GM04503 (cell line): ENCODE measurements at places on chromosomes 3 and 15.

GRCh38 chr3:15896500-15896899 lies 98.7 kb upstream of the ANKRD28 start:
- DNase-seq, result no peak

DNA sequence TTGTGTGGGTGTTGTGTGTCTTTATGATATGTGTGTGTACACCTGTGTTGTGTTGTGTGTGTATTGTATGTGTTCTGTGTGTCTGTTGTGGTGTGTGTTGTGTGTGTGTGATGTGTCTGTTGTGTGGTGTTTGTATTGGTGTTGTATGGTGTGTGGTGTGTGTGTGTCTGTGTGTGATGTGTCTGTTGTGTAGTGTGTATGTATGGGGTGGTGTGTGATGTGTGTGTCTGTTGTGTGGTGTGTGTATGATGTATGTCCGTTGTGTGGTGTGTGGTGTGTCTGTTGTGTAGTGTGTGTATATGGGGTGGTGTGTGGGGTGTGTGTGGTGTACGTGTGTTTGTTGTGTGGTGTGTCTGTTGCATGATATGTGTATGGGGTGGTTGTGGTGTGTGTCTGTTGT lies 46.6 kb downstream of the ZDHHC19 start:
- no peak for DNase-seq

GRCh38 chr3:167441256-167441655 lies 32.6 kb downstream of the SERPINI2 start:
- DNase-seq, result no peak

DNA sequence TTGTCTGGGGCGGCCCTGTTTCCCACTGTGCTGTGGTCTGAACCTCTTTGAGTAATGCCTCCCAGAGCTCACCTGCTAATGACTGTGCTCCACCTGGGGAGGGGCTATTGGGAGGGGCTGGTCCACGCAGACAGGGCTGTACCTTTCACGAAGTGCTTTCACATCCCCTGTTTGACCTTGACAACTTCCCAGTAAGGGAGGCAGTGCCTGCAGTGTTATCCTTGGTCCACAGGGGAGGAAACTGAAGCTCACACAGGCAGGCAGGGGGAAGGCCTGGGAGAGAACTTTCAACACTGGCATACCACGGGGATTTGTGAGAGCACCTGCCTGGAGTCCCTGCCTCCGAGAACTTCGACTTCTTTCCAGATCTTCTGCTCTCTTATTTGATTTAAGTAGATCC lies 91.2 kb downstream of the CACNA1D start:
- no peak for DNase-seq

- DNase-seq, result no peak
Observed at GRCh38 chr15:91522605-91523332, 330.7 kb upstream of the SLCO3A1 start.

- DNase-seq, result no peak
Observed at GRCh38 chr3:16085884-16086608, 88.4 kb upstream of the GALNT15 start.

- DNase-seq, result no peak
Observed at GRCh38 chr3:144127700-144128099, 156.1 kb downstream of the DIPK2A start.

- no peak for DNase-seq
Observed at GRCh38 chr3:174945276-174945675, 86.1 kb downstream of the NAALADL2 start.

DNA sequence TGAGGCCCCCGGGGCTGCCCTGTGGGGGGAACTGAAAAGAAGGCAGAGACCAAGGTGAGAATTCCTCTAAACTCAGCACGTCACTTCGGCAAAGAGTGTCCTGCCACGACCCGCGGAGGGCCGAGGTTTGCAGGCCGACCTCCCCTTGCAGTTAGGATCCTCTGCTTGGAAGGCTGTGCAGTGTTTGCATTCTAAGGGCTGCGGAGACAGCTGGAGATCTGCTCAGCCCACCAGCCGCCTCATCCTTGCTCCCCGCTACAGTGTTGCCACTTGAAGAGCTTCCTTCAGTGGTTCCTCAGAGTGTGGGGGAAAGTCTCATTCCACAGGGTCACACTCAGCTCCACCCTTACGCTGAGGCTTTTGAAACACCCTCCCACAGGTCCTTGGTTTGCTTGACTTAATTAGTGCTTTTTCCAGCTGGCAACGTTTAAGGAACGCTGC lies 10.8 kb downstream of the SLC51A start:
- no peak for DNase-seq

- DNase-seq, result peak; percentile 37
Observed at GRCh38 chr3:51669241-51670052, 1.6 kb upstream of the TEX264 start.

DNA sequence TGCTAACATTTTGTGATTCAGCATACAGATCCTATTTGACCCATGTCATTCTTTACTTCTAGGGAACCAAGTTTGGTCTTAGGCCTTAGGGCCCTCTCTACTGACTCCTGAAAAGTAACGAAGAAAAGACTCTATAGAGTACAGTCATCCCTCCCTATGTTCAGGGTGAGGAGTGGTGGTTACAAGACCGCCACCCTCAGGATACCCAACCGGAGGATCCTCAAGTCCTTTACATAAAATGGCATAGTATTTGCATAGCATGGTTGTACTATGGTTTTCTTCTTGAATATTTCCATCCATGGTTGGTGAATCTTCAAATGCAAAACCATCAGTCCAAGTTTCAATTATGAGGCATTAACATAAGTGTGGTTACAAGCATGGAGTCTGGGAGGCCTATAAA lies 327.6 kb downstream of the FGF12 start:
- DNase-seq, result no peak

- no peak for DNase-seq
Observed at GRCh38 chr3:23566499-23566898, 239.3 kb upstream of the UBE2E1 start.

GRCh38 chr15:51448622-51449399 lies 107.4 kb downstream of the GLDN start:
- no peak for DNase-seq

GRCh38 chr3:133547432-133548041 lies 25.9 kb upstream of the CDV3 start:
- DNase-seq, result no peak

- DNase-seq, result no peak
Observed at GRCh38 chr3:45544024-45544716, 50.4 kb upstream of the LIMD1 start.

GRCh38 chr15:77557144-77557543 lies 75.6 kb downstream of the LINGO1 start:
- no peak for DNase-seq

DNA sequence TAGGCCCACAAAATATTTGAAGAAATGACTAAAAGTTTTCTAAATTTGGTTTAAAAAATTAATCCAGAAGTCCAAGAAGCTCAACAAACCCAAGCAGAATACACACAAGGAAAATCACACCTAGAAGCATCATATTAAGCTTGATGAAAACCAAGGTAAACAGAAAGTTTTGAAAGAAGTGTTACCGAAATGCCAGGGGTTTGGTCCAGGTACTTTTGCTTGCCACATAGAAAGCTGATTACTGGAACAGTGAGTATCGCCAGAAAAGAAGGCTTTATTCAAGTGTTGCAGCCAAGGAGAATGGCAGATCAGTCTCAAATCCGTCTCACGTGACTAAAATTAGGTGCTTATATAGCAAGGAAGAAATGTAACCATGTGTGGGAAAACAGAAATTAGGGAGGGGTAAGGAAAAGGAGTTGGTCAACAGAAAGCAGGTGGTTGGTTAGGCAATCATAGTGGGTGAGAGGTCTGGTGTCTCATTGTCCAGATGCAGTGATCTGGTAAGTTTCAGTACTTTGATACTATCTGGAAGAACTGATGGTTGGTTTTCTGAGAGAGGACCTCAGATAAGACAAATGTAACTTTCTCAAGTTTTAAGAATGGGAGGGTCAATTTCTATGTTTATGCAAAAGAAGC lies 96.9 kb upstream of the MYRIP start:
- DNase-seq, result no peak
